ENCODE measurements at places on chromosomes 6 and 20.

GRCh38 chr20:45910670-45911485 is 1.1 kb downstream of the PLTP start:
- DNase-seq, result peak; percentile 99

GRCh38 chr6:165086814-165087213 is 222.6 kb downstream of the C6orf118 start:
- DNase-seq, result no peak

DNA sequence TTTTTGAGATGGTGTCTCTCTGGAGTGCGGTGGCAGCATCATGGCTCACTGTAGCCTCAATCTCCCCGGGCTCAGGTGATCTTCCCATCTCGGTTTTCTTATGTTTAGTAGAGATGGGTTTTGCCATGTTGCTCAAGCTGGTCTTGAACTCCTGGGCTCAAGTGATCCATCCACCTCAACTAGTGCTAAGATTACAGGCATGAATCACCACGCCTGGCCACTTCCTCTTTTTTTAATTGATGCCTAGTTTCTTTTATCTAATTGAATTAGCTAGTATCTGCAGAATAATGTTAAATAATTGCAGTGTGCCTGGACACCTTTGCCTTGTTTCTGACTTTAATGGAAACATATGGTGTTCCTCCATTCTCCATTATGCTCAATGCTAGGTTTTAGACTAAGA is 38.4 kb upstream of the SLC22A16 start:
- no peak for DNase-seq

GRCh38 chr20:62330576-62331317 is 27.9 kb downstream of the ADRM1 start:
- no peak for DNase-seq

DNA sequence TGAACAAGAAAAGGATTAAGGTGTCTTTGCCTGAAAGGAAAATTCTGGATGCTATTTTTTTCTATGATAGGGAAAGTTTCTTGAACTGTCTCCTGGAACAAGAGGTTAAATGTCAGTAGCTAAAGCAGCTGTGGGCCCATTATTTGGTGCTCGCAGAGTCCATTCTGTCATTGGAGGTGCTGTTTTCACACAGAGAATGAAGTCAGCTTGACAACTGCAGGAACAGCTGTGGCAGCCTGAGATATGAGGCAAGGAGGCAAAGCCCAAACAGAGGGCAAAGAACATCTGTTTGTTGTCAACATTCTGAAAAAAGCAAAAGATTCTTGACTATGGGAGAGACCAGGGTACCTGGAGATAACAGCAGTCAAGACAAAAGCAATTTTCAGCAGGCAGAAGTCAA is 548.2 kb downstream of the KIF16B start:
- no peak for DNase-seq

GRCh38 chr6:1535295-1535694 is 74.4 kb upstream of the FOXC1 start:
- DNase-seq, result no peak

- peak; percentile 71 for DNase-seq
Observed at GRCh38 chr20:3768342-3769130, 983 bp upstream of the ADISSP start.

GRCh38 chr6:33620158-33620855 is 815 bp upstream of the ITPR3 start:
- peak; percentile 69 for DNase-seq

DNA sequence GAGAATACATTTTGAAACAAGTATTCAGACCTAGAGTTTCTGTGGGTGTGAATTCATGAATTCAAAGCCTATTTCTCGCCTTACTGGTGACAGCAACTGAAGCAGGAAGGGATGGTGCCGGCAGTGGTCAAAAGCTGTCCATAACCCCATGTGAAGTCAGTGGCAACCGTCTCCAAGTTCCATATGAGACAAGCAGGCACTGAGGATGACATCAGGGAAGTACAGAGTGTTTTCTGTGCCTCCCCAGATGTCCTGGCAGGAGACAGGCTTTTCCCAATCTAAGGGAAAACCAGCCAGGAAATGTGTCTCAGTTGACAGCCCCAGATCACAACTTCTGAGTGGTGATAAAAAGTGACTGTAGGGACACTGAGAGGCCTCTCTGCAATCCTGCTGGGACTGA is 66.6 kb downstream of the HIVEP2 start:
- DNase-seq, result no peak

- DNase-seq, result no peak
Observed at GRCh38 chr20:635028-635892, 17.7 kb downstream of the SRXN1 start.

DNA sequence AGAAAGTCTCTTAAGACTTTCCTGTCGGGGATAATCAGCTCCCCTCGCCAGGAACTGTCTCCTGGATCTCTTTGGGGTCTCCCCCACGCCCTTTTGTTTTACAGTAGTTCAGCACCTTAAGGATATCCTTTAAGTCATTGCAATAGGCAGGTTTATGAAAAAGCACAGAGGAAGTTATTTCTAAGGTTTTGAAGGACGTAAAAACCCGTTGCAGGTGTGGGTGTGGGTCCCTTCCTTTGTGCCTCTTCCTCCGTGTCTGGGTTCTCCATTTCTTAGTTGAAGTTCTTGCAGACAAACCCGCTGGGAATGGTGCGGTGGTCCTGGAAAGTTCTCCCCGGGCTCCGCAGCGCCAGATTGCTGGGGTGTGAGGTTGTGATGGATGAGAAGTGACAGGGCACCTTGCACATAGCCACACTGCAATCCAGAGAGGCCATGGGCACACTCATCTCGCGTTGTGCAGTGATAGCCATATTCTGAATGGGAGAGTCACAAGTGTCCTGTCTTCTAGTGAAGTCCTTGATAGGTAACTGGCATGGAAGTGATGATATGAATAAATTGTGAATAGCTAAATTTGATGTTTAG is 65.2 kb downstream of the GTF2H5 start:
- DNase-seq, result no peak

DNA sequence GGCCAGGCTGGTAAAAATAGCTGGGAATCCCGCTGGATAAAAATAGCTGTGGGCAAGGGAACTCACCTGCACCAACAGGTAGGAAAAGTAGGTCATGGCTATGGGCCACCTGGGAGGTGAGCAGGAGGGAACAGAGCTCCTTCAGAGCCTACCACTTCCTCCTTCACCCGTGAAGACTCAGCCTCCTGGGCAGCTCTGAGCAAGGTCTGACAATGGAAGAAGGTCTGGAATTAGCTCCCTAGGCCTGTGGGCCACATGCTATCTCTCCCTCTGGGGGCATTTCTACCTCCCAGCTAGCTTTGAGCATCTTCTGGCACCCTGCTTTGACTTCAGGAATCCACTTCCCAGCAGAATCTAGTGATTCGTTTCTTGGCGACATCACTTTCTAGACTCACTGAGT is 153.9 kb downstream of the MRPL14 start:
- no peak for DNase-seq

GRCh38 chr6:46796848-46797580 is 3.8 kb downstream of the MEP1A start:
- DNase-seq, result no peak

DNA sequence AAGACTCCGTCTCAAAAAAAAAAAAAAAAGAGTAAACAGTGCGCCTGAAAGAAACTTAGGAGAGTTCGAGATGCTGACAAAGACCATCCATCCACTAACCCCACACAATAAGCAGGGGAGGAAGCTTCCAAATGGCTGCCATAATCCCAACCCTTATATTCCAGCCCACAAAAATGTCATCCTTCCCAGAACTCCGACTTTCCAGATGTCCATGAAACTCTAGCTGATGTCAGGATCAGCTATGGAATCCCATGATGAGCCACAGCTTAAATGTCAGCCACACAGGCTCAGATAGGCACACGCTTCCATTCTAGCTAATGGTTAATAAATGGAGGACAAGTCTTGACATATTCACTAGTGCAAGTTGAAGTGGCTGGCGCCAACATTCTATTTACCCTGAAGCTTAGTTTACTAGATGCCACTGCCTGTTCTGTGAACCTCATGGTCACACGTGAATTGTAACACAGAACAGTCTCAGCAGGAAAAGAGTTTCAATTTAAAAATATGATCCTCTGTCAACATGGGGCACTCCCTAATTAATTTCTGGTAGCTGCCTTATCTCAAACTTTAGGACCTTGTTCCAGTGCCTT is 75.5 kb downstream of the FOXF2 start:
- DNase-seq, result no peak

- DNase-seq, result no peak
Observed at GRCh38 chr6:35128496-35128895, 12.6 kb downstream of the TCP11 start.

DNA sequence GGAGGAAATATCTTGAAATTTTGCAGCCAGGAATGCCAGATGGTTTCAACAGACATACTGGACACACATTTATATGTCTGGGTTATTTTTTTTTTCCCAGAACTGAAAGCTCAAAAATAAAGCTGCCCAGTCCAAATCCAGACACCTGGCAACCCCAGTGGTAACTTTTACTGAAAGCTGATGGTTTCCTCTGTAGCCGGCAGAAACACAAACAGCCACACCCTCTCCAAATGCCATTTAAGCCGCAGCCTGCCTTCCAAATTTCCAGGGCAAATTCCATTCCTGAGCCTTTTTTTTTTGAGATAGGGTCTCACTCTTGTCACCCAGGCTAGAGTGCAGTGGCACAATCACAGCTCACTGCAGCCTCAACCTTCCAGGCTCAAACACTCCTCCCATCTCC is 6.5 kb upstream of the PREX1 start:
- DNase-seq, result peak; percentile 29

DNA sequence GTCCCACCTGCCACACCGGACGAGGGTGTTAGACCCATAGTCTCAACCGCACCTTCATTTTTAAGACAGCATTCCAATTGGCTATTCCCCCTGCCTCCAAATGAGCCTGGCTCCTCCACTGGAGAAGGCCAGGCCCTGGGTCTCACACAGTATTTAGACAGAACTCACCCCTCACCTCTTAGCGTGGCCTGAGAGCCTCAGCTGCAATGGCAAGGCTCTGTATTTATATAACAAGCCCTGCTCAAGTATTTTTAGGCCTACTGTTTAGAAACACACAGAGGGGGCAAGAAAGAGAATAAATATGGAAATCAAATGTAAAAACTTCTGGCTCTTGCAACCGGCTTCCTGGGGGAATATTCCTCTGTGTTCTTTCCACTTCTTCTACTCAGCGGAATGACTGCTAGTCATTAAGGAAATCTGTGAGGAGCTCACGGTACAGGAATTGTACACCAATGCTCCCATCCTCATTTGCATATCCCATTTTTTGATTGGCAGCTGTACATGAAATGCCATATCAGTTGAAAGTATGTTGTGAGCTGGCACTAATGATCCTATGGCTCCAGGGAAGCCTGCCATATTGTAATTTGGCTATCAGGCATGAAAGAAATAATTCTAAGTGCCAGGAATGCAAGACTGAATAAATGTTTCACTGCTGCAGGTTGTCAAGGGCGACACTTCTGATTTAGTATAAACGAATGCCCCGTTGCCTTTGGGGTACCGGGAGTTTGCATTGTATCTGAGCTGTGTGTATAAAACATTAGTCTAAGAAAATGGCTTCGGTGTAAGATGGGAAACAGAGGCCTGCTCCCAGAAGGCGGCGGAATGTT is 207.5 kb downstream of the ZNF217 start:
- no peak for DNase-seq

DNA sequence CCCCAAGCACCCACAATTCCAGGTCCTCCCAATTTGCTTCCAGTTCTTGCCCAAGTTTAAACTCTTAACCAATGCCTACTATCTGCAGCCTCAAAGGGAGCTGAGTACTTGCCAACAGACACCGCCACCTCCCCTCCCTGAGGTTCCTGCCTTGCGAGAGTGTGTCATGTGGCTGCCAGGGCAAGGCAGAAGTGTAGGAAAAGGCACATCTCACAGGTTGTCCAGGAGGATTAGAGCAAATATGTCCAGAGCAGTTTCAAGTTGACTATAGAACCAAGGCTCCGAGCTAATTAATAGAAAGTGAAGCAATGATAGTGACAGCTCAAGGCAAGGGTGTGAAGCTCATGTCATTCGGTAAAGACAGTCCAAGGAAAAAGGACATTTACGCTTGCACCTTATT is 127.8 kb downstream of the ATXN1 start:
- no peak for DNase-seq

- DNase-seq, result no peak
Observed at GRCh38 chr6:73943930-73944652, 248.1 kb downstream of the CD109 start.

- DNase-seq, result no peak
Observed at GRCh38 chr20:3867802-3868201, 21.2 kb downstream of the MAVS start.

GRCh38 chr20:23083553-23084220 is 2.4 kb downstream of the CD93 start:
- DNase-seq, result no peak

DNA sequence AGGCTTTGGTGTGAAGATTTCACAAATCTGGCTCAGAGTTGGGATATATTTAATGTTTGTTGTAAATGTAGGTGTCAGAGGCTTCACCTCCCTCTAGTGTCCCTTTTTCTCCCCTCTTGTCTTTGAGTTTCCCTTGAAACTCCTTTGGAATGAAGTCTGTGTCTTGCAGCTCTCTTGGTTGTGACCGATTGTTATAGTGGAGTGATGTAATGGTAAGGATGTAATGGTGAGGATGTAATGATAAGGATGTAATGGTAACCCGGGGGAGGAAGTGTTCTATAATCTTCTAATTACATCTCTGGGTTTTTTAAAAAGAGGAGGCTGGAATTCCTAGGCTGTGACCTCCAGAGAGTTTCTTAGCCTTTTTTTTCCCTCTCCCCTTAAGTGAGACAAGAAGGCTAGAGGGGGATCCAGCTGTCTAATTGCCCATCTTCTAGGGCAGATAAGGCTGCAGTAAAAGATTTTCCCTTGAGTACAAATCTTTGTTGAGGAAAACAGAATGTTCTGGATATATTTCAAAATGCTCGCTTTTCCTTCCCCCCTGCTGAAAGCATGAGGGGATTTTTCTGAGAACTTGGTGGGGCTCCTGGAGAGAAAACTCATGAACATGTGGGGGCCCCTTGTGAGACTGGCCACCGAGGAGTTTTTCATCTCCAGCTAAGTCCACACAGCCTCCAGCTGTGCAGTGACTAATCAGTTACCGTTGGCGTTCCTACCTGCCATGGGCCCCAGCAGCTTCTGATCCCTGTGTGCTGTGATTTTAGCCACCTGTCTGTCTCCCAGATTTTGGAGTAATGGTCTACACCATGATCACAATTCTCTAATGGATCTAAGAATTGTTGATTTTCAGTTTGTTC is 156.7 kb upstream of the PMEPA1 start:
- no peak for DNase-seq

- DNase-seq, result peak; percentile 42
Observed at GRCh38 chr6:36246506-36247268, 23.2 kb upstream of the PNPLA1 start.
